Fibroblast of lung (primary cell): ENCODE measurements at places on chromosomes 3 and 15.

- peak; percentile 94 for DNase-seq
These were observed 14.1 kb downstream of the SLCO3A1 start for GRCh38 chr15:91867581-91868026.

DNA sequence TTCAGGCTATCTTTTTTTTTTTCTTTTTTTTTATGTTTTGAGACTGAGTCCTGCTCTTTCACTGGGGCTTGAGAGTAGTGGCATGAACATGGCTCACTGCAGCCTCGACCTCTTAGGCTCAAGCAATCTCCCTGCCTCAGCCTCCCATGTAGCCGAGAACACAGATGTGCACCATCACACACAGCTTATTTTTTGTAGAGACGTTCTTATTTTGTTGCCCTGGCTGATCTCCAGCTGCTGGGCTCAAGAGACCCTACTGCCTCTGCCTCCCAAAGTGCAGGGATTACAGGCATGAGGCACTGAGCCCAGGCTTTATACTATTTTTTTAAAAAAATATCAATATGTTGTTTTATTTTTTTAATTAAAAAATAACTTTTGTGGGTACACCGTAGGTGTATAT, 467.3 kb downstream of the CADM2 start:
- DNase-seq: no peak

GRCh38 chr15:73341886-73342600, 26.7 kb downstream of the HCN4 start:
- DNase-seq: no peak

- DNase-seq: peak; percentile 61
These were observed 2.0 kb downstream of the MECOM start for GRCh38 chr3:169661361-169662131.

DNA sequence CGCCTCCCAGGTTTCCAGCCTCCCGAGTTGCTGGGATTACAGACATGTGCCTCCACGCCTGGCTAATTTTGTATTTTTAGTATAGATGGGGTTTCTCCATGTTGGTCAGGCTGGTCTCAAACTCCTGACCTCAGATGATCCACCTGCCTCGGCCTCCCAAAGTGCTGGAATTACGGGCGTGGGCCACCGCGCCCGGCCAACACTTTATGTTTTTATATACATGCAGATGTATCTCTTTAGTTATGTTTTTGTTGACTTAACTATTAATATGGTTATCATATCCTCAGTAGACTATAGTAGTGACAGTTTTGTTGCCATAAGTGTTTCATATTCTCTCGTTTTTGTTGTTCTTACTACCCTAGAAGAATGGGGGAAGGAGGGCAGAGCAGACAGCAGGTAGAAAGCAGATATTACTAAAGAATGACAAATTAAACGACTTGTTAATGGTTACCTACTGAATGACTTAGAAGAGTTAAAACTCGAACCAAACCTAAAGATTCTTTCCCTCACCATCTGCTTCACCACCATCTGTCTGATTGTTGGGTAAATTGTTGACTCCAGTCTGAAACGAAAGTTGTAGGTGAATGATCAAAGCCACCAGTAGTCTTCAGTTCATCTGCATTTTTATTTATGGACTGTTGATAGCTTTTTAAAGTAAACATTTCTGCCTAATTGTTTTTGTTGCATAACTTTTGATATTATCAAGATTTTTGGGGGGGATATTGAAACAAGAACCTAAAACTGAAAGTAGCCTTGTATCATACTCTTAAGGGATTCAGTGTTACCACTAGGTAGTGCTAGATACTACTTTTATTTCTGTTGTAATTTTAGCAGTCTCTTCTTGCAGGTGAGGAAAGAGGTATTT, 89.3 kb downstream of the RASA2 start:
- DNase-seq: peak; percentile 11

DNA sequence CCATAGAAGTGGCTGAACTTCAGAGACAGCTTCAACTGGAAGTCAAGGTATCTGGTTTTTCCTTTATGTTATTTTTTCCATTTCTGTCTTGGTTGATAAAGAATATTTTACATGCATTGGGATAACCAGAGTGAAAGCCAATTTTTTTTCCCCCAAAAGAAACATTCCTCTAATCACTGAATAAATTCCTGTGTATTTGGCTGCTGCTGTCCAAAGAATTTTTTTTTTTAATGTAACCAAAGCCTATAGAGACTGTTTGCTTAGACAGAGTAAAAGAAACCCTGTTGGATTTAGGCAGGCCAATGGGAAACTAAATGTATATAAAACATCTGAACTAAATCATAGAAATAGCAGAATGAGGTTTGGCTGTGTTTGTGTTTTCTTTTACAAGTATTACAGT, 75.2 kb downstream of the CGNL1 start:
- DNase-seq: peak; percentile 20

- no peak for DNase-seq
These were observed 53.3 kb upstream of the SLCO2A1 start for GRCh38 chr3:134083008-134083407.

- DNase-seq: no peak
These were observed 25.8 kb upstream of the PLA2G4E start for GRCh38 chr15:42046597-42046996.

GRCh38 chr3:172359231-172359630, 89.0 kb downstream of the GHSR start:
- DNase-seq: no peak

- peak; percentile 8 for DNase-seq
These were observed 55.8 kb downstream of the ADCY5 start for GRCh38 chr3:123392871-123393620.

- DNase-seq: no peak
These were observed 40.9 kb downstream of the SAMMSON start for GRCh38 chr3:70040386-70040785.

GRCh38 chr15:88704791-88705768, 66.3 kb downstream of the ISG20 start:
- peak; percentile 55 for DNase-seq

GRCh38 chr3:120894316-120895057, 13.5 kb upstream of the STXBP5L start:
- no peak for DNase-seq

GRCh38 chr15:92101708-92102394, 248.3 kb downstream of the SLCO3A1 start:
- DNase-seq: no peak

DNA sequence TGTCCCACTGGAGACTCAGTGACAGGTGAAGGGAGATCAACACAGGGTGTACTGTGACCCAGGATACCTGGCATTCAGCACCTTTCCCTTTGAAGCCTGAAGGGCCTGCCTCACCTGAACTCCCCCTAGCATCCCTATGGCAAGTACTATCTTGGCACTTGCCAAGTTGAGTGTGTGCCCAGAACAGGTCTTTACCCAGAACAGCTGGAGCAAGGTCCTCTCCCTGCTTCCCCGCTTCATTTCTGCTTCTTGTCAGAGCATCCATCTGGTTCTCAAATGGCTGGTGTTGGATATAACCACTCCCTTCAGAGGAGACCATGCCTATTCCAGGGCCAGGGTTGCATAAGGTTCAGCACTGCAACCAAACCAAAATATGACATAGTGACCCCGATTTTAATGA, 73.0 kb downstream of the FAM43A start:
- no peak for DNase-seq

DNA sequence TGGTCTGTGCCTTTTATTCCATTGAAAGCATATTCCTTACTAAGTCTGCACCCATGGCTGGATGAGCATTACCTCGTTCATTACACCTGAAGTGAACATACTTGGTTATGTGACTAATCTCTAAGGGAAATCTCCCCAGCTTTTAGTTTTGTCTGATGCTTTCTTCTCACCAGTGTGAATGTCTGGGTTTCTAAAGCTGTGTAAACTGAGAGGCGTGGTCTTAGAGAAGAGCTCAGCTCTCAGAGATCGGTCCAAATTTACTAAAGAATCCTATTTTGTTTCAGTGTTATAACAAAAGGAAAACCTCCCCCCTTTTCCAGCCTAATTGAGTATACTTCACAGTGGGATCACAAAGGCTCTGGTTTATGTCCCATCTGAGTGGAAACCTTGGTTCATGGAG, 352.3 kb downstream of the PTPRG start:
- no peak for DNase-seq

DNA sequence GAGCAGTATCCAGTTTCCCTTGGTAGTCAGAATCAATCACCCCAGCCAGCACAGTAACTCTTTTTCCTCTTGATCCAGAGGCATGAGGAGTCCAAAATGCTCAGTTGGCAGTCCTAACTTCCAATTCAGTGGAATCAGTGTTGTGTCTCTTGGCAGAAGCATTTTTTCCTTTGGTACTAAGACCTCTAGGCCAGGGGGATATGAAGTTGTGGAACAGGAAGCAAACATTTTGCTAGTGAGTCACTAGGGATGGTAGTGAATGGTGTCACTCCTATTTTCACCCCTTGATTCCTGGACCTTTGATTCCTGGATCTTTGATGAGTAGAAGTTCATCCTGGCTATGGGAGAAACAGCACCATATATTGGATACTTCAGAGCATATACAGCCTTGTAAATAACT, 70.5 kb upstream of the ALDH1A3 start:
- DNase-seq: no peak

DNA sequence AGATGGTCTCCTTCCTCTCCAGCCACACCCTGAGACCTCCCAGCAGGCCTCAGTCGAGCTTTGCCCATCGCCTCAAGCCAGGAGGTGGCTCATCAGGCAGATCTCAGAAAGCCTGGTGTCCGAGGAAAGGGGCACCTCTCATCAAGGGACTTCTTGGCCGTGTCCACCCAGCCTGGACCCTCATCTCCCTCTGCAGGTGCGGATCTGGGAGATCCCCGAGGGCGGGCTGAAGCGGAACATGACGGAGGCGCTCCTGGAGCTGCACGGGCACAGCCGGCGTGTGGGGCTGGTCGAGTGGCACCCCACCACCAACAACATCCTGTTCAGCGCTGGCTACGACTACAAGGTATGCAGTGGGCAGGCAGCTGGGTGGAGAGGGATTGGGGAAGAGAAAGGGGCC, 110.2 kb downstream of the ANP32A start:
- no peak for DNase-seq

- peak; percentile 22 for DNase-seq
These were observed 12.7 kb upstream of the ACTC1 start for GRCh38 chr15:34808016-34808415.

GRCh38 chr15:62624547-62625378, 417.8 kb upstream of the TPM1 start:
- peak; percentile 46 for DNase-seq

DNA sequence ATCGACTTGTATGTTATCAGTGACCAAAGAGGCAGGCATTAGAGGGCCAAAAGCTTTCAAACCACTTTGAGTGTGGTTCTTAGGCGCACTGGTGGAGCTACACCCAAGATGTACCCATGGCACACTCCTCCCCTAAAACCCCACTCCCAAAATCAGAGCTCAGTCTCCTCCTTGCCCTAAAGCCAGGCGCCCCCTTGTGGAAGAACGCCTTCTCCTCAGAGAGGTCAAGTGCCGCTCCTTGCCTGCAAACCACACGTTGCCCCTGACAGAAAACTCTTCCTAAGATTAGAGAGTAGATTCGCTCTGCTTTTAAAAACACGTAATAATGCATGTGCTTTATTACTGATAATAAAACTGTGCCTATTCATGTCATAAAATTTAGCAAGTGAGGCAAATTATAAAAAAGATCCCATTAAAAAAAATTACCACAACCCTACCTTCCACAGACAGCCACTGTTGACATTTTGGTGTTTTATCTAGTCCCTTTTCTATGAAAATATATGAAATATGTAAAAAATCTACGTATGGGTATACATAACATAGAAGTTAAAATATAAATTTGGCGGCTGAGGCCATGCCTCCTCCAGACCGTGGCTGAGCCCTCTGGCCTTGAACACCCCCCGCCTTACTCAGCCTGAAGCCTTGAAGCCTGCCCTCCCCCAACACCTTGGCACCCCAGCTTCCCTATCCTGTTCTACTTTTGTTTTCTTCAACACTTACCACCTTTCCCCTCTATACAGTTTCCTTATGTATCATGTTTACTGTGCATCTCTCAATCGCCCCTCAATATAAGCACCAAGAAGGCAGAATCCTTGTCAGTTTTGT, 33.5 kb downstream of the BCL2L10 start:
- peak; percentile 72 for DNase-seq

DNA sequence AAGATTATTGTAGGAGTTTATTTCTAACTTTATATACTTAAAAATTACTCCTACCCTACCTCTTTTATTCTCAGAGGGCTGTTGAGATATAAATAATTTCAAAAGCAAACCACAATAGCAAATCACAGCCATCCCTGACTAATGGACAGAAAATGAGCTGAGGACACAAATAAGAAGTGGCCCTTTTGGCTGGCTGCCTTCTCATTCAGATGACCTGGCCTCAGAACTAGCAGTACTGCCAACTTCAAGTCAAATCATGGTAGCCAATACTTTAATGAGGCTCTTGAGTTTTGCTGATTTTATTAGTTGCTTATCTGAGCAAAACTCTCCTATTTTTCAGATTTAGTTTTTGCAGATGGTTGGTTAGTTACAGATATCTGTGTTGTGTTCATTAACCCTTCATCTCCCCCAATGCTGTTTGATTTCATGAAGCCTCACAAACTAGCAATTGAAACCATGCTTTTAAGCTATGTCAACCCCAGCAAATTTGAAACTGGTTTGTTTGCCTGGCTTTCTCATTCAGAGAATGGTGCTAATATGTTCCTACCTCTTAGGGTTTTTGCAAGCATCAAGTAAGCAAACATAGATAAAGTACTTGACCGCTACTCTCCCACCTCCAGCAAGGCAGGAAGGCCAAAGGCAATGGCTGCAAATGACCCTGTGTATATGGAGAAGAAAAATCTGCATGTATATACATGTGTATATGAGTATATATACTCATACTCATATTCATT, 73.4 kb upstream of the HACD2 start:
- DNase-seq: peak; percentile 81
